Naive thymus-derived CD8-positive, alpha-beta T cell (primary cell): ENCODE measurements at places on chromosomes 11 and 22. TPM values are rescaled to one million over a fixed set of nuclear protein-coding genes. Genes with fewer than 3 reads are reported as not detected.

DNA sequence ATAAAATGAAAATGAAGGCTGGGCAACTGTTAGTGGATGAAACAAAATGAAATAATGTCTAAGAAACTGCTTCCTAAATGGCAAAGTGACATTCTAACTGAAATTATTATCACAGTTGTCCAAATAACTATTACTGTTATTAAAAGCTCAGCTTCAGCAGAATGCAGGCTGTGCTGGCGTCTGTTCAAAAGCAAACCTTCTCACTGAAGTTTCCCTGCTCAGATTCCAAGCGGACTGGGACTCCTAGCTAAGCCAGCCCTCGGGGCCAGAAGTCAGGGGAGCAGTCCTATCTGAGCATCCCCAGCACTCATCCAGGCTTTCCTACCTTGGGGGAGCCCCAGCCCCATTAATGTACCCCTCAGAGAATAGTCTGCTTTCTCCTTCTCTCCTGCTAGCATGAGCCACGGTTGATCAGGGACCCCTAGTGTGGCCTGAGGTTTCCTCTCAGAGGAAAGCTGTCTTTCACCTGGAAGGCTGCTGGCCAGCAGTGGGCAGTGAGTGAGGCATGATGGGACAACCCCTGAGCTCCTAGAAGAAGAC lies 1167.3 kb downstream of the TBC1D22A start:
- no peak for DNase-seq

GRCh38 chr22:27480487-27480886 lies 321.1 kb downstream of the MN1 start:
- no peak for DNase-seq

DNA sequence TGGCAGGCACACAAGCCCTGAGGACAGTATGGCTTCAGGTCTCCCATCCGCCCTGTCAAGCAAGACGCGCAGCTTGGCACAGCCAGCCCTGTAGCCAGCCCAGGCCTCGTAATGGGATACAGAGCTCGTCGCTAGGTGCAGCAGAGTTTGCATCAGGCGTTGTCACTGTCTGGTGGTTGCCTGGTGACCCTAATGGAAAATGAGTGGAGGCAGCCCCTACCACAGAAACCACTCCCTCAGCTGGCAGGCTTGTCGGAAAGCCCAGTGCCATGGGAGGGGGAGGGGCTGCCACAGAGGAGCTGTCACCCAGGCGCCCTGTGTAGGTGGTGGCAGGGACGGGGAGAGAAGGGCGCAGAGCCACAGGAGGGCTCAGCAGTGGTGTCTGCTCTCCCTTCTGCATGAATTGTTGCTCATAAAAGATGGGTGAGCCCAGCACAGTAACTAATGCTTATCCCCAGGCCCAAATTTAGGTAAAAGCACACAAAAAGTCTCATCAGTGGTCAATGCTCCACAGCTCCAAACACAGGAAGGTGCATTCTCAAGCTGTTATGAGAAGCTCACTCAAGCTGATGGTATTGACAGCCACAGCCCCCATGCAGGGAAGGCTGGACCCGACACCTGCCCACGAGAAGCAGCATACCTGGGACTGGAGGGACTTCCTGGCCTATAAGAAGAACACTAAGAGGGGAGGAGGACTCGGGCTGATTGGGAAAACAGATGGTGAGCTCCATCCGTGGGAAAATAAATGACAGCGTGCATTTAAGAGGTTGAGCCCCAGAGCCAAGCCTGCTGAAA lies 164.6 kb downstream of the ETS1 start:
- peak; percentile 80 for DNase-seq

- peak; percentile 61 for DNase-seq
Measured at GRCh38 chr11:33829430-33830141, 55.3 kb upstream of the FBXO3 start.

- no peak for DNase-seq
Measured at GRCh38 chr11:58625826-58626460, 3.5 kb downstream of the CNTF start.

- no peak for DNase-seq
Measured at GRCh38 chr11:31818874-31819331, 7.8 kb upstream of the PAX6 start.

DNA sequence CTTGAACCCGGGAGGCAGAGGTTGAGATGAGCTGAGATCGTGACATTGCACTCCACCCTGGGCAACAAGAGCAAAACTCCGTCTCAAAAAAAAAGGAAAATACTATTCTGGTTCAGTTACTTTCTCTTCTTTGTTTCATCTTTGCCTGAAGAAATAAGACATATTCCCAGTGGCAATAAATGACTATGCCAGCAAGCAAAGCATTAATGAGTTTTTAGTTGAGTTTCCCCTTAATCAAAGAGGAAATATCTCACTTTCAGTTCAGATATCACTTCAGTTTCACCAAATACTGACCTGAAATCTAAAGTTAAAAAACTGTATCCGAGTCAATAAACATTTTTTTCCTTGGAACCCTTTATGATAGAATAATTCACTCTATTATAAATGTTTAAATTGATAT lies 10.4 kb downstream of the PISD start:
- no peak for DNase-seq

Gene DEFB131B
- not detected for polyA plus RNA-seq

Gene ROBO4
- not detected for polyA plus RNA-seq

Gene CD59
- 47.5 TPM for polyA plus RNA-seq

Gene SPON1
- 0.56 TPM for polyA plus RNA-seq
